ENCODE measurements at places on chromosomes 5 and 9. TPM values are rescaled to one million over a fixed set of nuclear protein-coding genes. Genes with fewer than 3 reads are reported as not detected.
A peak's percentile ranks its signal among the peaks of the same experiment; 100 is the strongest.

DNA sequence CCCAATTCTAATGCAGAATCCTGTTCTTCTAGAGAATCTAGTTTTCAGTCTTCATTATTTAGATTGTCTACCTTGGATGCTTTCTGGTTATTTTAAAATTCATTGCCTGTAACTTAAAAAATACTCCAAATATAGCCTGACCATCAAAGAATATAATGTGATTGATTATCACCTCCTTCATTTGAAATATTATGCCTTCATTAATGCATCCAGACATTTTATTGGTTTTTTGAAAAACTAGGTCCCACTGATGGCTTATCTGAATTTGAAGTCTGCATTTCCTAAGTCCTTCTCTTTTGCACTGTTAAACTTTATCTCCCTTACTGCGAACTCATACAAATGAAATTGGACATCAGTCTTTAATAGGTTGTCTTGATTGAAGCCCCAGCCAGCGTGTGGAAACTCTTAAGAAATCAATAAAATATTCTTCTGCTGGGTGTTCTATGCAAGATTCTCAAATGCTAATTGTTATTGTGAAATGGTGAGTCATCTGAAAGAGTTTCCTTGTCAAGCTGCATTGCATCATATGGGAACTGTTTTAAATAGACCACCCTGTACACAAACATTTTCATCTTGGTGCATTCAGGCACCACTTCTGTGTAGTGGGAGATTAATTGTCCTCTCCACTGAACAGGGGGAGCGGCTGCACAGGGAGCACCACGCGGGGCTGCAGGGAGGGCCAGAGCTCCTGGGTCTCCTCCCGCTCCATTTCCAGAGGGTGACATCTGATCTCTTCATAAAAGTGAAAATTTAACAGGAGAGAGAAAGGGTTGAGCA, 92.3 kb upstream of the FANCC start:
- peak; percentile 21 for DNase-seq

GRCh38 chr5:87340716-87341115, 72.0 kb downstream of the CCNH start:
- DNase-seq = no peak

DNA sequence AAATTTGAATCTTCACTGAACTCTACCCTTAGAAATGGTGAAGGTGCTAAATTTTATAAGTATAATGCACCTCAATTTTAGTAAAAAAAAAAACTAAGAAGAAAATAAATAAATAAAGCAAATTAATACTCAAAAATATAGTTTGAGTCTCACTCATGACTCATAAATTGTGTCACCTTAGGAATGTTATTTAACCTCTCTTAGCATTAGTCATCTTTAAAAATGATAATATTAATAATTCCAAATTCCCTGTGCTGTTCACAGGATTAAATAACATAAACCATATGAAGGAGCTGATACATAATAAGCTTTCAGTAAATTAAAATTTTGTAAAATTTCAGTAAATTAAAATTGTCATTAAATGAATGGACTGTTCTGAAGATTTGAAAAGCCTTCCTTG, 339.8 kb upstream of the RGMB start:
- no peak for DNase-seq

DNA sequence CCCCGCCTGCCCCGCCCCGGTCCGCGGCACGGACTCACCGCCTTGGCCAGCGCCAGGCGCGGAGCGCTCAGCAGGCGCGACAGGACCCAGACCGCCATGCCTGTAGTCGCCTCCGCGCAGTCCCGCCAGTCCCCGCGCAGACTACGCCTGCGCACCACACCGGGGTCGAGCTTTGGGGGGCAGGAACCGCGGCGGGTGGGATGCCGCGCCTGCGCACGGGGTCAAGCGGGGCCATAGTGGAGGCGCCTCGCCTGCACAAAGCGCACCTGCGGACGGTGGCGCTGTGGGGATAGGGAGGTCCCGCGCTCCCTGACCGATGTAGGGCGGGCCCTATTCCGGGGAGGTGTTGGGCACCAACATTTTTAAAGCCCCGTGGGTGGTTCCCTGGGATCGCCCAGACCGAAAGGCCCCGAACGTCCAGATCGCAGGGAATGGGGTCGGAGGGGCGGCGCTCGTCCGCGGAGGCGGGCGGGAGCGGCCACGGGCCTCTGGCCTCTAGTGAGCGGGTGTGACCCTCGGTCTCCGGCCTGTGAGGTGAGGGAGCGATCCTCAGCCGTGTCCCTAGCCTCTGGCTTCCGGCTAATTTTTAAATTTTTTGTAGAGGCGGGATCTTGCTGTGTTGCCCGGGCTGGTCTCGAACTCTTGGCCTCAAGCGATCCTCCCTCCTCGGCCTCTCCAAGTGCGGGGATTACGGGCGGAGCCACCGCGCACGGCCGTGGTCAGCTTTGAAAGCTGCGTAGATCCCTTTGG, 70.8 kb upstream of the LPCAT1 start:
- peak; percentile 89 for DNase-seq

GRCh38 chr9:114372921-114373448, 14.8 kb downstream of the AKNA start:
- no peak for DNase-seq

GRCh38 chr9:85471791-85472190, 270.0 kb downstream of the AGTPBP1 start:
- no peak for DNase-seq

DNA sequence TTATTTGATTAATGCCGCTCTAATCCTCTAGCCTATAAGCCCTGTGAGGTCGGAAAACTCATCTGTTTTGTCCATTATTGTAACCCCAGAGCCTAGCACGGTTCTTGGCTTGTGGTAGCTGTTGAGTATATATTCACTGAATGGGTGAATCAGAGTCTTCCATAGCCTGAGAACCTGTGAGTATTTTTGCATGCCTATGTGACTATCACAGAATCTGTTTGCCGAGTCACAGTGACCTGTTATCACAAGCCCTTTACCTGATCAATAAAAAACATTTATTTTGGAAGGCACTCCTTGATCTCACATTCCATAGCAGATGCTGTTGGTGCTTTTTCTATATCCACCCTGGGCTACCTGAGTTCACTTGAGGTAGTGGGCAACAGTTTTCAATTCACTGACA, 125.0 kb upstream of the STC2 start:
- no peak for DNase-seq

- DNase-seq = no peak
Observed at GRCh38 chr5:6755941-6756340, 42.7 kb downstream of the TENT4A start.

The FABP6 gene
- polyA plus RNA-seq = not detected

The VCAN gene
- polyA plus RNA-seq = 305 TPM

The ISL1 gene
- not detected for polyA plus RNA-seq

The SLC34A1 gene
- polyA plus RNA-seq = 249 TPM

All from renal pelvis (tissue), 12 donors.